Esophagus squamous epithelium (tissue), 5 donors: ENCODE measurements at places on chromosomes 1 and 21.

GRCh38 chr1:12601700-12602658 lies 16.0 kb downstream of the DHRS3 start:
- DNase-seq = no peak

DNA sequence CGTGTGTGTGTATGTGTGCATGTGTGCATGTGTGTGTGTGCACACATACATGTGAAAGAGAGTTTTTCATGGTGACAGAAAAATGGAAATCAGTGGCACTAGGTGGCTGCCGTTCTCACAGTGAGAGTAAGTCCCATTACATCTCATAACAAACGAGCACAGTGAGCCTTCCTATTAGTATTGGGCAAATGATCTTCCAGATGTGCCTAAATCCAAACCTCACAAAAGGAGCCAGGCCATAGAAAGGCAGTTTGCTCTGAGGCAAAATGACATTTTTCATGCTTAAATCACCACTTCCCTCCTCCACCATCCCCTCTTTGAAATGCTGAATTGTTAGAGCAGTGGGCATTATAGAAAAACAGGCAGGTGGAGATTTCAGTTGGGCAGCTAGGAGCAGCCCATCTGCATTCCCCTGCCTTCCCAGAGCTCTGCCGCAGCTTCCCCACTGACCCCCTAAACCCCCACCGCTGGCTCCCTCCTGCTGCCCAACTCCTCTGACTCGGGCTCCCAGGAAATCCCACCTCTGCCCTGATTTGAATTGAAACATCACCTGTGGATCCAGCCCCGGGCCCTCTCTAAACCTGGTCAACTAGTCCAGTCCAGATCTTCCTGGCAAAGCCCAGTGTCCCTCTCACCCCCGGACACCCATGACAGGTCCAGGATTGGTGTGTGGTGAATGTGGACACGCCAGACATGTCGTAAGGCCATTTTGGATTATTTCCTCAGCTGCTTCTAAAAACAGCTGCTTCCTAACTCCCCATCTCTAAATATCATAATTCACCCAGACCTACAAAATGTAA lies 190.5 kb downstream of the SEC16B start:
- no peak for DNase-seq

DNA sequence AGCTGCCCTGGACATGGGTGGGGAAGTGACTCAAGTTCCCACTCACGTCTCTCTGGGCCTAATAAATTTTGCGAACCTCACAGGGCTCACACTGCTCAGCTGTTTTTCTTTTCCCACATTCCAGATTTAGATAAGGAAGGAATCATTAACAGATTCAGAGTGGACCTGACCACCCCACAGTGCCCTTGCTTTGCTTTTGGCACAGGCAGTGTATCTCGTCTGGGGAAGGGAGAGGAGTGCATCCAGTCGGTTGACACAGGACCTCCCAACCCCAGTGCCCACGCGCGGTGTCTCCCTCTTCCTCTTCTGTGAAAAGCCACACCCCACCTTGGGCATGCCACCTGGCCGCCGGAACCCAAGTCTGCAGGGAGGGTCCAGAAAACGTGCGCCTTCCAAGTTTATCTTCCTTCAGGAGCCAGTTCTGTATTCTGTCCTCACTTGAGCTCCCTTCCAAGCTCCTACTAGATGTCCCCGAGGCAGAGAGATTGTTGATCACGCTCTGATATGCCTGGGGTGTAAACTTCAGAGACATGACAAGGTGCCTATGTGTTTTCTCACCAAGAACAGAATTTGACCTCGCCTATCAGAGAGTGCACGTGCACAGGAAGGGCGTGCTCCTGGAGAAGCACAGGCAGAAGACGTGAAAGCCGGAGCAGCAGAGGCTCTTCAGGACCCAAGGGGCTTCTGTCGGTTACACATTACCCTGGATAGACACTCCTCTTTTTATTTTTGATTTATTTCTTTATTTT lies 9.5 kb upstream of the SLC2A5 start:
- DNase-seq = no peak

GRCh38 chr1:167175901-167176300 lies 44.8 kb upstream of the POU2F1 start:
- DNase-seq = no peak

DNA sequence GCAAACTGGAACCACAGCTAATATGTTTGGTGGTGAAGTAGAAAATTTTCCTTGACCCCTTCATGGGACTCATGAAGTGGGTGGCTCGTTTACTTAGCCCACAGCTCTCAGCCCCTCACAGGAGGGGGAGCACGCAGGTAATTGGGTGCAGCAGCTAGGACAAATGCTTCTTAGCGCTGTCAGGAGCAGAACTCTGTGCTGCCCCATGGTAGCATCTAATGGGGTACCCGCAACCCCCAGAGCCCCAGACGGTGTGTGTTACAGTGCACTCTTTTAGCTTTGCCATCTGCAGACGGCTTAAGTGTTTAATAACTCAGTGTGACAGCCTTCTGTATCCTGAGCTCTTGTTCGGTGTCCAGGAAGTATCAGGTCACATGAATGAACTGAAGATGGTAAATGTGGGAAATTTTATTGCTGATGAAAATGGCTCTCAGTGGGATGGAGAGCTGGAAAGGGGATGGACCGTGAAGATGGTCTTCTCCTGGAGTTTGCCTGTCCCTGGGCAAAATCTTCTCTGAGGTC lies 189.6 kb upstream of the ZRANB2 start:
- no peak for DNase-seq

DNA sequence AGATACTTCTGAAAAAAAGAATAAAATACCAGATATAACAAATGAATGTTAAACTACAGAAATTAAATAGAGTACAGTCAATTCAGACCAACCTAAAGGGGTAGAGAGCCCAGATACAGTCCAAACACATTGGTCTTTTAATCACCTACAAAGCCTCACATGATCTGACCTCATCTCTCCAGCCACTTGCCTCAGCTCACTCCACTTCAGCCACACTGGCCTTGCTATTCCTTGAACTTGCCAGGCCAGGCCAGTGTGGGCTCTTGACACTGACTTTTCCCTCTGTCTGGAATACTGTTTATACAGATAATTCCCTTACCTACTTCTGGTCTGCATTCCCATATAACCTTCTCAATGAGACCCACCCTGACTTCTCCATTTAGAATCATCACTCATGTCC lies 17.0 kb upstream of the PPIE start:
- no peak for DNase-seq

- no peak for DNase-seq
Observed at GRCh38 chr21:36479415-36480402, at the start of gene CLDN14. Gene CLDN14, minus strand, starts transcription at chr21:36480122. Its CDS starts 18,427 bp downstream, at chr21:36461695.

GRCh38 chr1:92774407-92774806 lies 10.5 kb downstream of the EVI5 start:
- no peak for DNase-seq

GRCh38 chr1:157893686-157894085 lies 52.1 kb upstream of the CD5L start:
- no peak for DNase-seq

GRCh38 chr1:31769720-31770390 lies 5.7 kb upstream of the ADGRB2 start:
- DNase-seq = no peak

- no peak for DNase-seq
Observed at GRCh38 chr1:247884797-247885413, 10.5 kb upstream of the OR2W3 start.

- DNase-seq = no peak
Observed at GRCh38 chr1:231493421-231494185, 34.9 kb upstream of the TSNAX start.

DNA sequence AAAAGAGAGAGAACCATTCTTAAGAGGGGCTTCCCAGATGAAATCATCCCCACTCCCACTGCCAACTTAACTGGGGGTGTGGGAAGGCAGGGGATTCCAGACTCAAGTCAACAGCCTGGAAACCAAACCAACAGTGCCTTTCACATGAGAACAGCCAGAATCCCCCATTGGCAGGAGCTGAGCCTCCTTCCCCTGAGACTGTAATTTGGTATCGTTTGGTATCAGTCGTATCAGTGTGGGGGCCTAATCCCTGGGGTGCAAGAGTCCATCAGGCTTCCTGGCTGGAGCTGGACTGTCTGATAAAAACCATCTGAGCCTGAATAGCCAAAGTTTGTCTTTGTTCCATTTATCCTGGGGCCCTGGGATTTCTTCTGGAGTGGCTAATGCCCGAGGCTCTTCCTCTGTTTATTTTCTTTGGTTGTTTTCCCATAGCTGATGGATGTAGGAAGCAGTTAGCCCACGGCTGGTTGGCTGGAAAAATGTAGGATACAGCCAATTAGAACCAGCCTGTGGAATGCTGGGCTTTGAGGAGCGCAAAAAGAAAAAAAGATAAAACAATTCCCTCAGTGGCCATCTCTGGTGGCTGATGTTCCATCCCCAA lies 84.6 kb downstream of the LAMC2 start:
- no peak for DNase-seq
